Activated T-helper 9 cell treated with anti-CD3 and anti-CD28 coated beads, Interleukin-2, amount 50 U/mL, for 16 hours (primary cell): ENCODE measurements at places on chromosomes 1 and 21.

DNA sequence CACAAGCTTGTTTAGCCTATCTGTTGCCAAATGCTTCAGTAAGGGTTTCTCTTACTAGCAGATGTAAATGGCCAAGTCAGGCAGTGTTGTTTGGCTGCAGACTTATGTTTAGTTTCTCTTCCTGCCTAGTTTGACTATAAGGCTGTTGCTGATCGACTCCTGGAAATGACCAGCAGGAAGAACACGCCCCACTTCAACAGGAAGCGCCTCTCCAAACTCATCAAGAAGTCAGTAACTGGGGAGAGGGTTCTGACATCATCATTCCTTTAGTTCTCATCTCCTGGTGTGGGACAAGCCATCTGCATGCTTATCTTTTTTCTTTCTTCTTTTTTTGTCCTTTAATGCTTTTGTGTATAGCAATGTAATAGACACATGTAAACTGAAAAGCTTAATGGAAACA lies 25.1 kb downstream of the RRP1B start:
- no peak for DNase-seq

GRCh38 chr1:182048562-182048961 lies 12.9 kb downstream of the ZNF648 start:
- no peak for DNase-seq

DNA sequence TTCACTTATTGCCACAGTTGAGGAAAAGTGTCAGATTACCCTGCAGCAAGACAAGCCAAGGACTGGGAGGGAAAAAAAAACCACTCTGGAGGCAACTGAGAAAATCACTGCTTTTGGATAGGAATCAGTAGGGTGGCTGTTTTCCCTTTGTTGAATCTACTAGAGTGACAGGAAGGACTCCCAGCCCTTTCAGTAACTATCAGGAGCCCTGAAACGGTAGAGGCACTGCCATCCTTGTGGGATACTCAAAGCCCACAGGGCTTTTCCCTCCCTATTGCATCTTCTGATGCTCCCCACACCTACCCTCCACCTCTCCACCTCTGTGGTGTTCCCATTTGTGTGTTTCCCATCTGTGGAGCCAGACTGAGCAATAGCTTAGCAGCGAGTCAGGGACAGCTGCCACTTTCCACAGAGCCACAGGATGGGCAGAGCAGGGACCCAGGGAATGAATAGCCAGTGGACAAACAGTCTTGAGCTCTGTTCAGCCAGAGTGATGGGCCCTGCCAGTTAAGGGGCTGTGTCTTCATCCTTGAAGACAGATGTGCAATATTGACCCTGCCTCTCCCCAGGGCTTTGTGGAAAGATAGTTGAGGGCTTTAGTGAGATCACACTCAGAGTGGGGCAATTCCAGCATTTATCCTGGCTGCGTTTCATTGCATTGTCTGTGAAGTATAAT lies 13.9 kb downstream of the UBIAD1 start:
- no peak for DNase-seq

- no peak for DNase-seq
These were observed 117.5 kb downstream of the C1orf21 start for GRCh38 chr1:184504040-184504954.

GRCh38 chr1:12669529-12670068 lies 25.7 kb downstream of the AADACL4 start:
- no peak for DNase-seq

DNA sequence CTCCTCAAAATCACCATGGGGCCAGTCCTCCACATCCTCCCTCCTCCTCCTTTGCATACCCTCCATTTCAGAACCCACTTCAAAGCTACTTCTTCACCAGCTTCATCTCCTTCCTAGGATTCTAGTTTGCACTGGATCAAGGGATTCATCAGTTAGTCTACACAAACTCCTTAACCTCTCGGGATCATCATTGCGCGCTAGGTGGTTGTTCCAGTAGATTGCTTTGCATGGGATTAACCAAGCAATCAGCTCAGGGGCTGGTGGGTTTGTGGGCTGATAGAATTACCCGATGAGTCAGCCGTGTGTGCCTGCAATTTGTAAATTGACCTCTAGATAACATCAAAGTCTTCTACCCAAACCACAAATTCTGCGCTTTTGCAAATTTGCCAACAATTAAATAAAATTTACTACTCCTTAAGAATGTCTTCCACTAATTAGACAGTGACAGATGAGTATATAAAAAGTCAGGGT lies 7.7 kb downstream of the KANK4 start:
- no peak for DNase-seq

GRCh38 chr21:42781971-42782722 lies 97.2 kb downstream of the WDR4 start:
- DNase-seq = no peak

DNA sequence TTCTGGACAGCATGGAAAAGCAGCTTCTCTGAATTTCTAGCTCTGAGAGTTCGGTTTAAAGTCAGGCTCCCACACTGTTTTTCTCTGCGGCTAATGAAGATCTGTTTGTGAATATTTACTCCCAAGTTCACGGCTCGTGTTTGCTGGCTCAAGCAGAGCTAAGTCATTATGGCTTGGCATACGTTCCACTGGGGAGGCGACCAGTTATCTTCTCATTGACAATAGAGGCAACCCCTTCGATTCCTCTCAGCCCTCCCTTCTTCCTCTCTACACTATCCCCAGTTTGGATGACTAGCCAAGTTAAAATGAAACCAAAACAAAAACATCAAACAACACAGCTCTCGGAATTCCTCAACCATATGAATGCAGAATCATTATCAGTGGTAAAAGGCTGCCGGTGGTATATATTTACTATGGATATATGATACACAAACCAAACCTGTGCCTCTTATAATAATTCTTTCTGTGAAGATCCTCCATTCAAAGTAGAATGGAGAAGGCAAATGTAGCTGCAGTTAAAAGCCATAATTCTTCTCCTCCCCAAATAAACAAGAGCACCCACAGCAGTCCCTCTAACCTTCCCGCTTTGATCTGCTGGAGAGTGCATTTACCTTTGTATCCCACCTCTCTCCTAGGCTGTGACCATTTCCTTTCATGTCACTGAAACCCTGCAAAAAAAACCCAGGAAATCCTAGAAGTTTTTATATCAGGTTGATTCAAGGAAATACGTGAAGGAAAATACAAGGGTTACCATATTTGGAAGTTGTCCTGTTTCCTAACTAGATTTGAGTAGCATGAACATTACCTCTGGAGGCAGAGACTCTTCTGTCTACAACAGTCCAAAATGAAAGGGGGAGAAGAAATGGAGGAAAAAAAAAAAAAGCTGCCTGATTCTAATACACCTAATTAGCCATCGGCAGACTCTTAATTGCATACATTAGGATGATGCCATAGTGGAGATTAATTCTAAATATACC lies 108.3 kb upstream of the USH2A start:
- no peak for DNase-seq

DNA sequence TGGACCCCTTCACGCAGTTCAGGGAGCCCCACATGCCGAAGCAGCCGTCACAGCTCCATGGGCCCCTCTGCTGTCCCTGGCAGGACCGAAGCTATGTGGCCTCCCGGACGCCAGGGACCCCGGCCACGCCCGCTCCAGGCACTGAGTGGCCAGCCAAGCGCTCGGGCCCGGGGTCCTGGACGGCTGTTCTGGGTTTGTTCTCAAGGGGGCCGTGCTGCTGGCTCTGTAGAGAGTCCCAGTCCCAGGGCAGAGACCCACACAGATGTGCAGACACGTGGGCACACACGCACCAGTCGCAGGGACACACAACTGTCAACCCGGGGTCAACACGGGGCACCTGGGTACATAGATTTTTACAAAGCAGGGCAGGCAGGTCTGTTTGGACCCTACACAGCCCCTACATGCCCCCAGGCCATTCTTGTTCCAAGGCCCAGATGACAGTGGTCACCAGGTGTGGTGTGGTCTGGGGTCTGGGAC lies 6.7 kb downstream of the B3GALT6 start:
- no peak for DNase-seq

DNA sequence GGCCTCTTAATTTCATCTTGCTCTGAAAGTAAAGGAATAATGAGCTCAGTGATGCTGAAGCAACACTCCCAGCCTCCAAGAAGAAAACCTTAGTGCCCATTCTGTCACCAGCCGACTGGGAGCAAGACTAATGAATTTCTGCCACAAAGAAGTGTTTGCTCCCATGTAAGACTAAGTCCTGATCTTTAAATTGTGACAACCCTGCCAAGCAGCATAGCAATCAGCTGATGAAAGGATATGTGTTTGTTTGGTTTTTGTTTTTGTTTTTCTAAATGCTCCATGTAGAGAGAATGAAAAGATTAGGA lies 113.7 kb upstream of the PALMD start:
- no peak for DNase-seq

- peak; percentile 8 for DNase-seq
These were observed 10.0 kb upstream of the MORC3 start for GRCh38 chr21:36310016-36310415.
